ENCODE measurements at places on chromosomes 13 and 19.

DNA sequence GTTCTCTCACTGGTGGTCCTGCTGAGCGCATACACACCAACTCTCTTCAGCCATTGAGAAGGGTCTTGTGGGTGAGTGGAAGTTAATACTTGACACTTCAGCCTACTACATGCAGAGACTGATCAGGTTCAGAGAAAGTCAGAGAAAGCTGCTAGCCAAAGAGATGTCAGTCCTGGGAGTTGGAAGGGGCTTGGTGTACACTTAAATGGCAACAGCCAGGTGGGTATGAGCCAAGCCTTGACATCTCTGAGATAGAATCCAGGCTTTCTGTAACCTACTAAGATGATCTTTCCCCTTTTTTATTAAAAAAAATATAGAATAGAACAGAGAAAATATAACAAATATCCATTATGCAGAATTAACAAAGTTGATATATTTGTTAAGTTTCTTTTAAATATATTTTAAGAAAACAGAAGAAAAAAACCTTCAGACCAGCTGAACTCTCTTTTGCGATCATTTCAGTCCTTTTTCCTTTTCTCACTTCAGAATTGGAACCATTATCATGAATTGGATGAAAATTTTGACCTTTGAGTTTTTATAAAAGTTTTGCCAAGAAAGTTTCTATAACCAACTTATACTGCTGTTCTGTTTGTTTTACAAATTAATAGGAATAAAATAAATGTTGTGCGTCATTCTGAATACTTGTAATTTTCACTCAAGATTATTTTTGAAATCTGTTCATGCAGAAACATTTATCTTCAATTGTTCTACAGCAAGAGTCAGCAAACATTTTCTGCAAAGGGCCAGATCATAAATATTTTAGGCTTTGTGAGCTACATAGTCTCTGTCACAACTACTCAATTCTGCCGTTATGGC, 153.0 kb downstream of the RFC3 start:
- DNase-seq = no peak

DNA sequence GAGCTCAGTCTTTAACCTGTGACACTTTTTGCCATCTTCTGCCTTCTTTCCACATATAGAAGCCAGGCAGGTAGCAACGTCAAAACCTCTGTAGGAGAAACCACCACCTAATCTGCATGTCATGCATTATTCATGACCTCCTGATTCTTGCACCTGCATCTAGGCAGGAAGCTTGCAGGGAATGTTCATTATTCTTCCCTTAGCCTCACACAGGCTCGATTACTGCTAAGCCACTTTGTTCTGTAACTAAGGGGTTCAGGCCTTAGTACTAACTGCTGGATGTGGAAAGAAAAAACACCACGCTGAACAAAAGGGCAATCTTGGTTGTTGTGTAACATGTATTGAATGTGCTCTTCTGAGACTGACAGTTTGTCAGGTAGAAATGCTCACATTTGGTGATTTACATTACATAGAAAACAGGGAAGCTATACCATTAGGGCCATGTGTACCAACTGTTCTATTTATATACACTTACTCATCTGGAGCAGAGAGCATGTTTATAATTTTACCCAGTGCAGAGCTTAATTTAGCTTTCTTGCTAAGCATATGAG, 366.9 kb downstream of the KLF12 start:
- DNase-seq = no peak

DNA sequence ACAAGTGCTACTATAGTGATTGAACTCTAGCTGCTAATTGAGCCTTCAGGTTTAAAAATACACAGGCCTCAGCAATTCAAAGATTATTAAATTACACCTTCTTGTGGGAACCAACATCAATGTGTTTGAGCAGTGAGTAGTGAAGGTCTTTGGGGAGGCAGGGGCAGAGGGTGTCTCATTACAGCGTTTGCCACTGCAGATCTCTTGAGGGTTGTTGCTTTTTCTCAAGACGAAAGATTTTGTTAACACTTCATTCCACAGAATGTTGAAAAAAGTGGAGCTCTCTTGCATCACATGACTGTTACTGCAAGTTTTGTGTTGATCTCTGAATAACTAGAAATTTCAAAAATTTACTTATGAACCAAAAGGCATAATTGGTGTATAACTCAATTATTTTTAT, 253.6 kb downstream of the ATP8A2 start:
- no peak for DNase-seq

GRCh38 chr13:31301119-31301518, 101.3 kb downstream of the B3GLCT start:
- DNase-seq = no peak

- no peak for DNase-seq
Measured at GRCh38 chr13:28426381-28426780, 68.5 kb downstream of the FLT1 start.

- no peak for DNase-seq
Measured at GRCh38 chr19:39729594-39729993, 8.2 kb downstream of the CLC start.

- no peak for DNase-seq
Measured at GRCh38 chr19:19432732-19433131, 27.3 kb downstream of the GATAD2A start.

GRCh38 chr13:42760951-42761350, 20.4 kb upstream of the FAM216B start:
- DNase-seq = no peak

- no peak for DNase-seq
Measured at GRCh38 chr13:65677906-65678305, 1552.2 kb downstream of the PCDH9 start.

- no peak for DNase-seq
Measured at GRCh38 chr13:89982407-89983095, 1364.9 kb upstream of the MIR17HG start.

GRCh38 chr19:51367255-51367564, 1.0 kb upstream of the ETFB start:
- DNase-seq = no peak

DNA sequence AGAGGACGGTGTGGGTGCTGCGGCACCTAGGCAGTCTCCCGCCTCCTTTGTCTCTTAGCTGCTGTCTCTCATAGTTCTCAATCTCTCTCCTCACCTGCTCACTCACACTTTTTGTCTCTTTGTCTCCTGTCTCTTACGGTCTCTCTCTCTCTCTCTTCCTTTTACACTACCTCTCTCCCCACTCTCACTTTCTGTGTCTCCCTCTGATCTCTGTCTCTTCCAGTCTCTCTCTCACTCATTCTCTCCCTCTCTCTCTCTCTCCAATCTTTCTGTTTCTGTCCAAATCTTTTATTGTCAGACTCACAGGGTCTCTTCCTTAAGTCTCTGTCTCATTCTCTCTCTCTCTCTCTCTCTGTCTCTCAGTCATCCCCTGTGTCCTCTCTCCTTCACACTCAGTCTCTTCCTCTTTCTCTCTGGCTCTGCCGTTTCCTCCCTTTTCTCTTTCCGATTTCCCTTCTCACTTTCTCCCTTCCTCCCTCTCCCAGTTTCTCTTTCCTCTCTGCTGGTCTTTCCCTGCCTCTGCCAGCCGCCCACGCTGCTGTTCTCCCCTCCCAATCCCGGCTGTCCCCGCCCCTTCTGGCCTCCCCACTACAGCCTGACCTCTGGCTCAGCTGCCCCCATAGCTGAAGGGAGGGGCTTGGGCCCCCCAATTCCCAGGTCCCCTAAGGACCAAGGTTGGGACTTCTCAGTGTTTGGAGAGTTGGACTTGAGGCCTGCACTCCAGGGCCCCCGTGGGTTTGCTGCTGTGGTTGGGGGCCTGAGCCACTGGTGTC, at the start of gene PLEKHA4:
Gene PLEKHA4 (minus strand): TSS at position 504 of the 773 bp plus-strand sequence. CDS start 997 bp downstream, outside the sequence.
- no peak for DNase-seq

DNA sequence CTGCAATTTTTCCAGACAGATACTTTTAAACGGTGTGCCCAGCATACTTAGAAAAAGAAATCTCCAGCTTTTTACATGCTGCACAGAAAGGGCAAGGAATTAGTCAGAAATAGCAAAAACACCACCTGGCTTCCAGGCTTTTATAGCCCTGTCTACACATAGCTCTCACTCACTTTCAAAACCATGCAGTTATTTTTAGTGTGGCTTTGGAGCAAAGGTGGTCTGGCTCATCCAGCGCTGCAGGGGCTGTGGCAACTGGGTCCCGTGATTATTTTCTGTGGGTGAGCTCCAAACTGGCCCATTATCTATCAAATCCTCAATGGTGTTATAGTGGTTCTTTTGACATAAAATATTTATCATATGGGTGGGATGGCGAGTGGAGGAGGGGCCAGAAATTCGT, 57.0 kb downstream of the COL4A2 start:
- no peak for DNase-seq

- DNase-seq = no peak
Measured at GRCh38 chr19:10079031-10079453, 7.1 kb upstream of the SHFL start.

GRCh38 chr19:4025317-4025716, 17.8 kb downstream of the PIAS4 start:
- DNase-seq = no peak

- no peak for DNase-seq
Measured at GRCh38 chr13:47853236-47853635, 147.8 kb downstream of the SUCLA2 start.

- DNase-seq = no peak
Measured at GRCh38 chr13:81388400-81388799, 1047.5 kb upstream of the SPRY2 start.

DNA sequence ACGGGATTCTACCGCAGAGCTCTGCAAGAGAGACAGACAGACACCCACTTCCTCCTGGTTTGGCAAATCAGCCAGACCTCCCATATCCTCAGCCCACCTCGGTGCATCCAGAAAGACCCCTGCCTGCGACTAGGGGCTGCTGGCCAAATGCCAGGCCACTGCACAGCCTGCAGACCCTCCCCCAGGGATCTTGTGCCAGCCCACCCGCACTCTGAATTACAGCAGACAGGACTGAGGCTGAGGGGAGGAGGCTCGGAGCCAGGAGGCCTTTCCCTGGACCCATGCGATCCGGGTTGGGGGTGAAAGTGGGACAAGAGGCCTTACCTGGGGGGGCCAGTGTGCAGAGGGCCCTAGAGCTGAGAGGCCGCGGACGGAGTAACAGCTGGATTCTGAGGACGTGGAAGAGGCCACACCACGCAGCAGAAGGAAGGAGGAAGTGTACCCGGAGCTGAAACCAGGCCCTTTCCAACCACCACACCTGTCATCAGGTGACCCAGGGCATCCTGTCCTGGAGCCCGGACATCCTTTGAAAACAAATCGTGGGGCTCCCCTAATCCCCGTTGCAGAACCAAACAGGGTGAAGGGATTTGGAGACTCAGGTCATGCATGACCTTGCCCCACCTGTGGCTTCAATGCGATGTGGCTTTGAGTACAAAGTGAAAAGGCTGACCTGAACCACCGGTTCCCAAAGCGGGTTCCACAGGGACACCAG, 993 bp downstream of the FUT6 start:
- no peak for DNase-seq

DNA sequence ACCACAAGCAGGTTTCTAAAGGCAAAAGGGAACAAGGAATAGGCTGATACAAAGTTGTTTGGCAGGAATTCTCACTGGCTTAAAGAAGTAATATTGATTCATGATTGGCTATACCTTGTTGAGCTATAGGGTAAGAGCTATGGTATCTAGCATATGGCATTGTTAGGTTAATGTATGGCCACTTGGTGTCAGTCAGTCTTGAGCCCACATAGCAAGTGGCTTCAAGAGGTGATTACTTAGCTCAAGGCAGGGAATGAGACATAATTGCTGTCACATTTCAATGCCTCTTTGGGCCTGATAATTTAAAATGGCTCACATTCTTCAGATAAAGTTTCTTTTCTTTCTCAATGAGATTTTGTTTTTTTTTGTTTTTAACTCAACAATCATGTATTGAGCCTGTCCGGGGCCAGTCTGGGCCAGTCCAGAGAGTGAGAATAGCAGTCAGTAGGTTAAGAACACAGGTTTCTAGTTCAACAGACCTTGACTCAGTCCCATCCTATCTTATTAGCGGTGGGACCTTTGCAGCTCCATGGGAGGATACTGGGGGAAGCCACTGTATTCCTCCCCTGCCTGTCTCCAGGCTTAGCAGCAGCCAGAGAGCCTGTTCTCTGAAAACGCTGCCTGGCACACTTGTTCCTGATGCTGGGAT, 45.8 kb upstream of the RCBTB2 start:
- DNase-seq = no peak

- no peak for DNase-seq
Measured at GRCh38 chr13:23667750-23668149, 97.5 kb downstream of the TNFRSF19 start.

DNA sequence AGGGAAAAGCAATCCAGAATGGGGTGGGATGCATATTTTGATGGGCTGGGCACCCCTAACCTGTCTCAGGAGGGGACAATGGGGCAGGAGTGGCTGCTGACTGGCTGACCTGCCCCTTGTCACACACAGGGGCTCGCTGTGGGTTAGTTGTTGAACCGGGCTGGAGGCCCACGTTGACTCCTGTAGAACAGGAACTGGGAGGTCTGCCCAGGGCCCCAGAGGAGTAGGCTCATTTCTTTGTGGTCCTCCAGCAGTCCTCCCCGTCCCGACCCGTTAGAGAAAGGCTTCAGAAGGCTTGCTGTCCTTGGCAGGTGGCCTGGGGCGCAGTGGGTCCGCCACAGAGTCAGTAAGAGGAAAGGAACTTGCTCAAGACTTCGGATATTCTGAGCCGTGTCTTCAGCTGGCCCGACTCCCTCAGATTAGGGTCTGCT, 70.1 kb downstream of the COL4A1 start:
- no peak for DNase-seq

DNA sequence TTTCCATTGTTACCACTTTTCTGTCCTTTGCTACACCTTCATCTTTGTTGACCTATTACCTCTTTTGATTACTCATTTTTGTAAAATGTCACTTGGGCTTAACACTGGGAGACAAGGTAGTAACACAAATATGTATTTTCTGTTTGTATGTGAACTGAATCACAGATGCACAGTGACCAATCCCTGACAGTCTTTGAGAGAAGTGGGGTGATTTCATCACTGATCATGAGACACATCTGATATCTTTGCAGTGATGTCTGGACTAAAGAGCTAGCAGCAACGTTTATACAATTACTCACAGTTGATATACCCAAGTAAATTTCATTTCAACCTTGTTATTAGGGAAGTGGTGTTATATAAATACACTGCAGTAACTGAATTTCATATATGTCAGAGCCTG, 1397.4 kb upstream of the SPRY2 start:
- no peak for DNase-seq

DNA sequence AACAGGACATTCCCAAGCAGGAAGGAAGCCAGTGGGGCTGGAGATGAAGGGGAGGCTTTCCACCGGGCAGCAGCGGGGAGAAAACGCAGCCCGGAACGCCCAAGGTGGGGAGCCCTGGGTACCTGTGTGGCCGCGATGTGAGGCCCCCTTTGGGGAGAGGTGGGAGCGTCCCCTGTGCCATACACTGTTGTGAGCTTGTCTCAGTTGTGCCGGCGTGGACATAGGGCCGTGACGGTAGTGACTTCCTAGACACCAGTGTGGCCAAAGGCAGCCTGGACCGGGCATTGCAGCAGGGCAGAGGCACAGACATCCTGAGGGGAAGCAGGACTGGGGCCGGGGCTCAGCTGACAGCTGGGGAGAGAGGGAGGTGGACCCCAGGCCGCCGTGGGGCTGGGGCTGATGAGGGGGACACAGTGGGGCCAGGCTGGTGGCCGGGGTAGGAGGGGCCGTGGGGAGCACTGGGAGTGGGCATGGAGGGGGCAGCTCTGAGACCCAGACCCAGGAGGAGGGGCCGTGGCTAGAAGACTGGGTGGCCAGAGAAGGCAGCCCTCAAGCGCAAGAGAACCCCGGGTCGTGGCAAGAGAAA, 38.5 kb upstream of the TFDP1 start:
- no peak for DNase-seq

GRCh38 chr13:32895296-32895695, 120.9 kb upstream of the KL start:
- DNase-seq = no peak

Measured in stimulated activated CD8-positive, alpha-beta memory T cell treated with anti-CD3 and anti-CD28 coated beads, Interleukin-4, amount 100 ng/mL, for 4 hours (primary cell).